ENCODE measurements at places on chromosomes 3 and 15.

GRCh38 chr3:99836681-99837080 lies 19.0 kb downstream of the CMSS1 start:
- H3K27ac ChIP-seq, result no peak overlapping the region
- H3K27me3 ChIP-seq, result no peaks in the 10 kb centered on the region
- no peak overlapping the region for H3K4me3 ChIP-seq
- no peaks in the 10 kb centered on the region for H3K4me1 ChIP-seq
- DNase-seq, result no peak

DNA sequence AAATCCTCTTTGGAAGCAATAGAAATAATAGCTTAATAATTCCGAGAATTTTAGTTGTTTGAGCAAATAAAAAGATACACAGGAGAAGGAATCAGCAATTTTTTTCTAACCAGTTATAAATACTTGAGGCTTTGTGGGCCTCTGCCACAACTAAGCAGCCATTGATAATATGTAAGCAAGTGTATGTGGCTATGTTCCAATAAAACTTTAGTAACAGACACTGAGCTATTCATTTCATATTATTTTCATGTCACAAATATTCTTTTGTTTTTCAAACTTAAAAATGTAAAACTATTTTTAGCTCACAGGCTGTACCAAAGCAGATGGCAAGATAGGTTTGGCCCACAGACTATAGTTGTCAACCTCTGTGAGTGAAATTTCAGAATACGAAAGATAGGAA lies 85.7 kb downstream of the MSL2 start:
- no peaks in the 10 kb centered on the region for H3K36me3 ChIP-seq
- no peak overlapping the region for H3K4me3 ChIP-seq
- DNase-seq, result no peak
- H3K27ac ChIP-seq, result no peak overlapping the region

DNA sequence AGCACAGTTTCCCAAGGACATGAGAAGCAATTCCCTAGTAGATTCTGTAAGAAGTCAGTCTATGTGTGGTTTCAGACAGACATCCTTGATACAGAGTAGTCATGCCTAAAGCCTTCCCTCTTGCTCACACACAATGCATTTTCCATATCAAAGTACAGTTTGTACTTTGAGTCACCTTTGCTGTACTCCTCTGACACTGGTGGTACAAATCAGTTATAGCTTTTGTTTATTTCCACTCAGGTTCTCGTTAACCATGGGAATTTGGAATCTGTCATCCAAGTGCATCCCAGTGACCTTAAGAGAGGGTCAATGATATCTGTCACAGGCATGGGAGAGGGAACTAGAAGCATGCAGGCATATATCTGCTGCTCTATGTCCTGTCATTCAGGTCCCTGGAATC lies 3.6 kb upstream of the GNB4 start:
- H3K4me3 ChIP-seq, result no peak overlapping the region
- peaks cover 21% of the 10 kb centered on the region for H3K4me1 ChIP-seq
- DNase-seq, result no peak
- no peak overlapping the region for H3K27ac ChIP-seq
- H3K27me3 ChIP-seq, result peaks cover 17% of the 10 kb centered on the region

DNA sequence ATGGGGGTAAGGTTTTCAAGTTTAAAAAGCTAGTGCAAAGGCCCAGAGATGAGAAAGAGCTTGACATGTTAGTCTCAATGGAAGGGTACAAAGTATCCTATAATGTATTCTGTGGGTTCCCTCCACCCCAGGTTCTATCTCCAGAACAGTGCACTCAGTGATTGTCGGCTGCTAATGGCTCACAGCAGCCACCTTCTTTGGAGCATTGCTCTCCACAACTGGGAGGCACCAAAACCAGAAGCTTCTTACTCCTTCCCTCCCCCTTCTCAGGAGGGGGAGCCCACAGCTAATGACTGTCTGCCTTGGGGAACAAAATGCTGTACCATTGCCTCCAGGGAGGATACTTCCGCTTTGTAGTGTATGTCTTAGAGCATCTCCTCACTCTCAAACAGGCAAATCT lies 439.4 kb upstream of the RBMS3 start:
- H3K36me3 ChIP-seq, result no peaks in the 10 kb centered on the region
- no peaks in the 10 kb centered on the region for H3K4me1 ChIP-seq
- DNase-seq, result no peak
- no peak overlapping the region for H3K27ac ChIP-seq
- no peak overlapping the region for H3K4me3 ChIP-seq

DNA sequence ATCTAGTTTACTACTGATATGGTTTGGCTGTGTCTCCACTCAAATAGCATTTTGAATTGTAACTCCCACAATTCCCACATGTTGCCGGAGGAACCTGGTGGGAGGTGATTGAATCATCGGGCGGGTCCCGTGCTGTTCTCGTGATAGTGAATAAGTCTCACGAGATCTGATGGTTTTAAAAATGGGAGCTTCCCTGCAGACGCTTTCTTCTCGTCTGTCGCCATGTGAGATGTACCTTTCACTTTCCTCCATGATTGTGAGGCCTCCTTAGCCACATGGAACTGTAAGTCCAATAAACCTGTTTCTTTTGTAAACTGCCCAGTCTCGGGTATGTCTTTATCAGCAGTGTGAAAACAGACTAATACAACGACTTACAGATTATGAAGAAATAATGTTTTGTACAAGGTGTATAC lies 35.6 kb upstream of the PYDC2 start:
- no peak overlapping the region for H3K4me3 ChIP-seq
- no peaks in the 10 kb centered on the region for H3K36me3 ChIP-seq
- no peaks in the 10 kb centered on the region for H3K27me3 ChIP-seq
- H3K4me1 ChIP-seq, result no peaks in the 10 kb centered on the region

DNA sequence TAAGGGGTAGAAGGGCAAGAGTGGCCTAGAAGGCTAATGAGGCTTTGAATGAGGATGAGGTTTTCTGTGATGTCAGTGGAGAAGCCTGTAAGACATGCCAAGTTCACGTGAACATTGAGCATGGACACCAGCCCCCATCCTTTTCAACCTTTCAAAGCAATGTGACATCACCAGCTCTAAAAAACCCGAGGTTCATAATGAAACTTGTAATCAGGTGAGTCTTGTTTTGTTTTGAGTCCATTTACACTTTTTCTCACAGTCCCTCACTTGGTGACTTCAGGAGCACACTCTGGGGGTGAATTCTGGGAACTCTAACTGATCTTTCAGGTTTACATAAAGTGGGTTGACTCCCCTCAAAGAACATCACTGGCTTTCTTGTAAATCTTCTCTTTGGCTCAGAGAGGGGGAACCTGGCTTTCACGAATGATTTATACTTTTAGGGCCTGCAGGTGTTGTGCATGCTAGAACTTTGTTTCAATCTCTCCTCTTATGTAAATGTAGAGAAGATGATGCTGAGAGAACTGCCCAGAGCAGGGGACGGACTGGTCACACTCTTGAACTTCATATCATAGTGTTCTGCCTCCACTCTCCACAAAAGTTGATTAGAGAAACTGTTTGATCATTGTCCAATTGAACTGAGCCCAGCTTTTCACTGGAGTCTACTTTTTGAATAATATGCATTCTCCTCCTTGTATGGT lies 224.7 kb upstream of the SATB1 start:
- H3K4me3 ChIP-seq, result no peak overlapping the region
- H3K27ac ChIP-seq, result no peak overlapping the region
- no peaks in the 10 kb centered on the region for H3K27me3 ChIP-seq
- no peak for DNase-seq

DNA sequence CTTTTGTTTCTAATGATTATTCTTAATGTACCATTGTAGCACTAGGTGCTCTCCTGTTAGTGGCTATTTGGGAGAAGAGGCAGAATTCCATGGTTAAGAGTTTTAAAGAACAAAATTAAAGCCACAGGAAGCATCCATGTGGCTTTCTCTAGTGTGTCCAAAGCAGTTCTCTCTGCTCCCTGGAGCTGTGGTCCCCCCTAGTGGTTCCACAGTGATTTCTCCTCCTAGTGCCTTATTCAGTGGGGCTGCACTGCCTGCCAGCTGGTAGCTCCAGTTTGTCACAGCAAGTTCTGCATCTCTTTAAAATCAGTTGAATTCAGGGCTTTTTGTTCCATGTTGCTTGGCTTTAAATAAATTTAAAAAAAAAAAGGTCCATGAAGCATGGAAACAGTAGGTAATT lies 39.6 kb upstream of the FAM98B start:
- no peak overlapping the region for H3K4me3 ChIP-seq
- H3K36me3 ChIP-seq, result no peaks in the 10 kb centered on the region
- no peaks in the 10 kb centered on the region for H3K27me3 ChIP-seq
- H3K27ac ChIP-seq, result no peak overlapping the region
- DNase-seq, result no peak

DNA sequence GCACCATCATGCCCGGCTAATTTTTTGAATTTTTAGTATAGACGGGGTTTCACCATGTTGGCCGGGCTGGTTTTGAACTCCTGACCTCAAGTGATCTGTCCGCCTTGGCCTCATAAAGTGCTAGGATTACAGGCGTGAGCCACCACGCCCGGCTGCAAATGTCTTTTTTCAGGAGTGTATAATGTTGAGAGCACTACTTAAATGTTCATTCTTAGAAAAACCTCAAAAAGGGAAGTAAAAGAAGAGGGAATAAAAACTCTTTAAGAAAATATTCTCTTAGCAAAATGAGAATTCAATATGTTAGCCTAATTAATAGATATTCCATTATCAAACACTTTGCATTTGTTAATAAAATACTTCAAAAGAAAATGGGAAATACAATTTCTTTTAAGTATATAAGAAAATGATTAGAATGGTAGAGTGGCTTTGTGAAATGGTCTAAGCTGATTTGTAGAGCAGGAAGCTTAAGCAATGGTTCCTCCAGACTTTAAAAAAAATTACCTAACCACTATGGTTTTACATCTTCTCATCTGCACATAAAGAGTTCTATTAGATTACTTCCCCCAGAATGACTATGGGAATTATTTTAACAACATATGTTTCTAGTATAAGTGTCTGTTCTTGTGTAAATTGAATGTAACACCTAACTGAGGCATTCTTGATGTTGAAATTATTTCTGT lies 226.7 kb upstream of the ALCAM start:
- H3K4me3 ChIP-seq, result no peak overlapping the region
- H3K27me3 ChIP-seq, result no peaks in the 10 kb centered on the region
- H3K27ac ChIP-seq, result no peak overlapping the region
- H3K36me3 ChIP-seq, result no peaks in the 10 kb centered on the region

- H3K4me3 ChIP-seq, result no peak overlapping the region
- no peaks in the 10 kb centered on the region for H3K4me1 ChIP-seq
- no peak overlapping the region for H3K27ac ChIP-seq
- DNase-seq, result no peak
Measured at GRCh38 chr15:62847900-62848489, 194.6 kb upstream of the TPM1 start.

GRCh38 chr15:67137951-67138848 lies 72.8 kb downstream of the SMAD3 start:
- peak overlapping the region; percentile 65 for H3K27ac ChIP-seq
- no peak overlapping the region for H3K4me3 ChIP-seq
- no peaks in the 10 kb centered on the region for H3K36me3 ChIP-seq
- peaks cover 95% of the 10 kb centered on the region for H3K4me1 ChIP-seq
- no peaks in the 10 kb centered on the region for H3K27me3 ChIP-seq
- no peak for DNase-seq

DNA sequence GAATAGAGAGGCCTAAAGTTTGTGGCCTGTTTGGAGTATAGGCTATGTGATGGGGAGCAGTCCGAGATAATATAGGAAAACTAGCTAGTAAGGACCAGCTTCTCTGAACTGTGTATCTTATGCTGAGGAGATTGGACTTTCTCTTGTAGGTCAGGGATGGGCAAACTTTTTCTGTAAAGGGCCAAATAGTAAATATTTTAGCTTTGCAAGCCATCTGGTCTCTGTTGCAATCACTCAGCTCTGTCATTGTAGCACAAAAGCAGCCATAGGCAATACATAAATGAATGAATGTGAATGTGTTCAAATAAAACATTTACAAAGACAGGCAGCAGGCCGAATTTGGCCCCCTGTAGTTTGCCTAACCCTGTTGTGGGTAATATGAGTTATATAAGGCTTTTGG lies 24.5 kb downstream of the TMOD3 start:
- no peaks in the 10 kb centered on the region for H3K36me3 ChIP-seq
- no peaks in the 10 kb centered on the region for H3K27me3 ChIP-seq
- DNase-seq, result no peak
- H3K4me1 ChIP-seq, result peaks cover 41% of the 10 kb centered on the region

DNA sequence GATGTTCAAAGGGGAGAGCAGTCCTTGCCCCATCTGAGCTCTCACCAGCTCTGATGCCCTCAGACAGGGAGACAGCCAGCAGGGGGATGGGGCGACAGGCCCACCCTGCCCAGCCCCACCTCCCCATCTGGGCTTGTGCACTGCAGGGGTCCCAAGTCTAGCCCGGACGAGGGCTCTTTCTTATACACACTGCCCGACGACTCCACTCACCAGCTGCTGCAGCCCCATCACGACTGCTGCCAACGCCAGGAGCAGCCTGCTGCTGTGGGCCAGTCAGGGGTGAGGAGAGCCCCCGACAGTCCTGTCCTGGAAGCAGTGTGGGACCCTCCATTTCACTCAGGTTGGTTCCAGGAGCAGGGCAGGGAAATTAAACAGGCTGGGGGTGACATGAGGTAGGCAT lies 73.9 kb downstream of the BOC start:
- no peaks in the 10 kb centered on the region for H3K27me3 ChIP-seq
- DNase-seq, result peak; percentile 72
- H3K4me3 ChIP-seq, result no peak overlapping the region
- peaks cover 9% of the 10 kb centered on the region for H3K36me3 ChIP-seq

- no peaks in the 10 kb centered on the region for H3K27me3 ChIP-seq
- H3K4me3 ChIP-seq, result no peak overlapping the region
- peaks cover 30% of the 10 kb centered on the region for H3K4me1 ChIP-seq
- no peak overlapping the region for H3K27ac ChIP-seq
- no peaks in the 10 kb centered on the region for H3K36me3 ChIP-seq
Measured at GRCh38 chr3:194308601-194309449, 42.3 kb downstream of the CPN2 start.

GRCh38 chr15:65824031-65824743 lies 32.1 kb upstream of the DENND4A start:
- no peak overlapping the region for H3K27ac ChIP-seq
- no peak overlapping the region for H3K4me3 ChIP-seq
- H3K27me3 ChIP-seq, result no peaks in the 10 kb centered on the region

GRCh38 chr3:168161696-168162095 lies 66.0 kb upstream of the GOLIM4 start:
- no peaks in the 10 kb centered on the region for H3K27me3 ChIP-seq
- no peaks in the 10 kb centered on the region for H3K4me1 ChIP-seq
- H3K4me3 ChIP-seq, result no peak overlapping the region

- no peak overlapping the region for H3K27ac ChIP-seq
- no peaks in the 10 kb centered on the region for H3K36me3 ChIP-seq
- DNase-seq, result no peak
- no peak overlapping the region for H3K4me3 ChIP-seq
Measured at GRCh38 chr3:18086760-18087159, 338.4 kb downstream of the SATB1 start.

DNA sequence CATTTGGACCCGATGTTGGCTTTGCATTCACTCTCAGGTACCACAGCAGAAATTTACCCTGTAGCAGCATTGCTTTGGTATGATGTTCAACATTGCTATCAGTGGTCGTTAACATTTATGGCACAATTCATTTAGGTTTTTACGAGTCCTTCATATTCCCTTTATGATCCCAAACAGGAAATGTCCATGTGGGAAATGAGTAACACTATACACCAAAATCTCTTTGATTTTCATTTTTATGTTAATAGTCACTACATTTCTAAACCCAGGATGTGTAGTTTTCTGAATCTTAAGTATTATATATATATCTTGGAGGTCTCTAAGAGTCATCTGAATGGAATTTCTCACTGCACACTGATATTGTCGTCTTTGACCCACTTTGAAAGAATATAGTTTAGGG lies 78.5 kb upstream of the RBMS3 start:
- H3K27me3 ChIP-seq, result no peaks in the 10 kb centered on the region
- no peak overlapping the region for H3K4me3 ChIP-seq
- DNase-seq, result no peak
- H3K36me3 ChIP-seq, result no peaks in the 10 kb centered on the region

GRCh38 chr3:77467702-77468625 lies 428.1 kb downstream of the ROBO2 start:
- H3K36me3 ChIP-seq, result no peaks in the 10 kb centered on the region
- H3K27me3 ChIP-seq, result no peaks in the 10 kb centered on the region
- no peak overlapping the region for H3K27ac ChIP-seq
- H3K4me1 ChIP-seq, result no peaks in the 10 kb centered on the region
- DNase-seq, result no peak
